ENCODE measurements at places on chromosomes 11 and 22.

GRCh38 chr11:125375146-125375545, 120.9 kb downstream of the FEZ1 start:
- DNase-seq: no peak

DNA sequence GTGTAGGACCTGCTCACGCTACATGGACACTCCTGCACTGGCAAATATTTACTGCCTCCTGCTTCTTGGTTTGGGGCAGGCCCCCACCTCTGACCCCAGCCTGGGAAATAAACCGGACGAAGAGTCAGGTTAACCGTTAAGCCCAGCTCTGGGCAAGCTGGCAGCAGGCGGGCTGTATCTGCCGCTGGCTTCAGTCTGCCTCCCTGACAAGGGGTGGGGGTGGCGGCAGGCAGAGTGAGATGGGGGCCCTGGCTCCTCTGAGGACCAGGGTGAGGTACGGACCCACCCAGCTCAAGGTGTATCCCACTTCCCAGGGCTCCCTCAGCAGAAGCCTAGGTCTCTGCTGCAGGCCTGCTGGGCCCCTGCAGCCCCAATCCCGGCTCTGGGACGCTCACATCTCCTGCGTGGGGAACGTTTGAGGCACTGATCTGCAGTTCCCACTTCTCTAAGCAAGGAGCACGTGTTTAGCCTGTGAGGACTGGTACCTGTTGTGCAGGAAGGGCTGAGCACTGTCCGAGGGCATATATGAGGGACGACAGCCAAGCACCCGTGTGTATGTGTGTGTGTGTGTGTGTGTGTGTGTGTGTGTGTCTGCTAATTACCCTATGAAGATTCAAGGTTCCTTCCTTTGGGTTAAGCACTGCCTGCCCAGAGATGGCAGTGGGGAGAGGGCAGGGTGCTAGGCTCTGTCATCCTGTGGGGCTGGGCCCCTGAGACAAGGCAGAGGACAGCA, 1.1 kb upstream of the LRRC75B start:
- DNase-seq: no peak

GRCh38 chr11:29260939-29261705, 755.7 kb downstream of the KCNA4 start:
- no peak for DNase-seq

GRCh38 chr22:31286360-31287255, 5.7 kb downstream of the PIK3IP1 start:
- no peak for DNase-seq

DNA sequence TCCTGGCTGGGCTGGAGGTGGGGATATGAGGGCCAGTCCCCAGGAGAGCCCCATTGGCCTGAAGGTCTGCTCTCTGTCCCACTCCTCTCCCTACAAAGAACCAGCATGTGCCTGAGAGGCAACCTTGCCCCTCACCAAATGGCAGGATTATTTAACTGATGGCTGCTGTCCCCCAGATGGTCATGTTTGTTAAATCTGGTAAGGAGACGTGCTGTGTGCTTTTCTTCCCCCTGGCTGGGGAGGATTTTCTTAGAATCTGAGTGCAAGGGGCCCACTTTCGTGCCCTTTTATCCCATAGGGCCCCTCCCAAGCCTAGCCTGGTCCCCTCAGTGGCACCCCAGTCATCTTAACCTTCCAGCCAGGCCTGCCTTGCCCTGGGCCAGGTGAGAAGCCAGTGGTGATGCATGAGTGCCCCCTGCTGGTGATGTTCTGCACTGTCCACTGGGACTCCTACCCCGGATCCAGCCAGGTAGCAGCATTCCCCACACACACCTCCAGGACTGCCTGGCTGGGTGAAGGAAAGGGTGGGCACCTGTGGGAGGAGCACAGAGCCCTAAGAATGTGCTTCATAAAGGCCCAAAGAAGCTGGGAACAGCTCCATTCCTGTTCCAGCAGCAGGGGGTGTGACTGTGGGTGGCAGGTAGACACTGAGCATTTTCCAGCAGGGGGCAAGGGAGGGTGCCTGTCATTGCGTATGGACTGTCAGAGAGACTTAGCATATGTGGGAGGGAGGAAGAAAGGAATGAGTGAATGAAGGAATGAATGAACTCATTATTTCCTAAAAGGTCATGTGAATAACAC, 28.9 kb downstream of the MFNG start:
- DNase-seq: peak; percentile 61
